ENCODE measurements at places on chromosomes 2 and 18. TPM values are rescaled to one million over a fixed set of nuclear protein-coding genes. Genes with fewer than 3 reads are reported as not detected.

Gene TUBA4B
- not detected for total RNA-seq

Gene ACYP2
- 0.96 TPM for total RNA-seq

Gene EFR3B
- total RNA-seq = 0.32 TPM

Gene AFF3
- 7.1 TPM for total RNA-seq

Gene MROH2A
- not detected for total RNA-seq

Gene DUSP11
- 24.6 TPM for total RNA-seq

DNA sequence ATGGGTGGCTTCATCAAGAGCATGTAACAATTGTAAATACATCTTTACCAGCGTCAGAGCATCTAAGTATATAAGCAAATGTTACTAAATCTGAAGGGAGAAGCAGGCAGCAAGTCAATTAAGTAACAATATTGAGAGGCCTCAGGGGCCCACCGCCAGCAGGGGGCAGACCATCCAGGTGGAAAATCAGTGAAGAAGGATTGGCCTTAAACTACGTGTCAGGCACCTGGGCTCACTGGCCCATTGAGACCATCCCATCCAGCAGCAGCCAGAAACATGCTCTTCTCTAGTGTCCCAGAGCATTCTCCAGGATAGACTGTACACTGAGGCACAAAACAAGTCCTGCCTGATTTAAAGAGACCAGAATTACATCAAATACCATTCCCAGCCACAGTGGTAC lies 96.2 kb upstream of the SNTG2 start:
- DNase-seq = no peak
- no peak overlapping the region for H3K4me3 ChIP-seq
- no peak overlapping the region for H3K27ac ChIP-seq
- no peaks in the 10 kb centered on the region for H3K36me3 ChIP-seq

- no peak overlapping the region for H3K27ac ChIP-seq
- no peak for DNase-seq
- H3K4me3 ChIP-seq = no peak overlapping the region
- no peaks in the 10 kb centered on the region for H3K4me1 ChIP-seq
Observed at GRCh38 chr2:67965246-67965645, 97.6 kb downstream of the C1D start.

DNA sequence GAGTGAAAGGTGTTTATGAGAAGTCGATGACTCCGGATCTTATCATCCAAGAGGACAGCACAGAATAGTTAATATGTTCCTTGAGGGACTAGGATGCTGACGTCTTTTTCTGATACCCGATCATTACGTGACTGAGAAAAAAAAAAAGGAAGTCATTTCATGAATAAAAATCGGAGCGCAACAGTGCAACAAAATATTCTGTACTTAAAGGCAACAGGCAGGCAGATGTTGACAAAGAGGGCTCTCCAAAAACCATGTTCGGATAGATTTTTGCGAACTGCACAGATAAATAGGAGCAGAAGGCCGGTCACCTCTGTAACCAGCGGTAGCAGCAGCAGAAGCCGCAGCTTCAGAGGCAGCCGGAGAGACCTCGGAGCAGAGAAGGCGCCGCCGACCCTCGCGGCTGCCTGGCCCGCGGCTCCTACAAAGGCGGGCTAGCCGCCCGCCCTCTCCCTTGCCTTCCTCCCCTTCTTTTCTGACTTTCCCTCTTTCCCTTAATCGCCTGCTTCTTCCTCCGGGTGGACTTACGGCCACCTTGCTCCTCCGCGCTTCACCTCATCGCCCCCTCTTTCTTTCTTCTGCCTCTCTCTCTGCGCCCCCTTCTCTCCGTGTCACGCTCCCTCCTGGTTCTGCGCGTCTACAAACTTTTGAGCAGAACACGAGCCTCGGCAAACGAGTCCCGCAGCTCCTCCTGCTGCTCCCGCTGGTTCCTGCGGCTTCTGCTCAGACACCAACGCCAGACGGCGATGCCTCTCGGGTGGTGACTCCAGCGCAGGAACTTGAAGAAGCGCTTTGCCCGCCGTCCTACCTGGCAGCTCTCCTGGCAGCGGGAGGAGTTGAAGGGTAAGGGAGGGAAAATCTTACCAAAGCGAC lies at the start of gene ADCYAP1:
ADCYAP1 (plus strand) TSS at position 654 of the 873 bp plus-strand sequence. CDS start 516 bp downstream, outside the sequence.
- no peak within 1 kb of the TSS for H3K4me3 ChIP-seq
- H3K4me1 ChIP-seq = peaks cover 32% of the 10 kb centered on the region
- H3K27ac ChIP-seq = no peak within 1 kb of the TSS
- H3K27me3 ChIP-seq = peaks cover 50% of the 10 kb centered on the region
- no peaks in the 10 kb centered on the region for H3K36me3 ChIP-seq

GRCh38 chr2:4597400-4597799 lies 894.0 kb downstream of the DCDC2C start:
- no peaks in the 10 kb centered on the region for H3K36me3 ChIP-seq
- H3K4me3 ChIP-seq = no peak overlapping the region
- DNase-seq = no peak
- no peaks in the 10 kb centered on the region for H3K27me3 ChIP-seq

- DNase-seq = no peak
- H3K36me3 ChIP-seq = no peaks in the 10 kb centered on the region
- H3K27ac ChIP-seq = no peak overlapping the region
- H3K4me1 ChIP-seq = no peaks in the 10 kb centered on the region
- H3K27me3 ChIP-seq = no peaks in the 10 kb centered on the region
Observed at GRCh38 chr18:4406856-4407255, 48.3 kb downstream of the DLGAP1 start.

GRCh38 chr18:63168287-63168686 lies 151.3 kb downstream of the BCL2 start:
- peaks cover 3% of the 10 kb centered on the region for H3K4me1 ChIP-seq
- H3K36me3 ChIP-seq = no peaks in the 10 kb centered on the region
- DNase-seq = no peak
- no peaks in the 10 kb centered on the region for H3K27me3 ChIP-seq
- no peak overlapping the region for H3K27ac ChIP-seq

DNA sequence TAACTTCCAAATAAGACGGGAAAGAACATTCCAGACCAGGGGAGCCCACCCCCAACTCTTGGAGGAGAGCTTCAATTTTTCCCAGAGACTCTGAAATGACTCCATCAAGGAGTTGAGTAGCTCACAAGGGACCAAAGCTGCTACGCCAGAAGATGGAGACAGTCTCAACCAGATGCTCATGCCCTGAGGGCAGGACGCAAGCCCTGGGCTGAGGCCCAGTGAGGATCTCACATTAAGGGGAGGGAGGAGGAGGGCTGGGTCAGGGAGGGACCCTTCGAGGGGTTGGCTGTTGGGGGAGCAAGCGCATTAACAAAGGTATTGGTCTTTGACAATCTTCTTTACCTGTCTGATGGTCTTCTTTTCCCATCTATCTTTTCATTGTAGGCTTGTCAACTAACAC lies 141.3 kb upstream of the SLC1A4 start:
- no peaks in the 10 kb centered on the region for H3K36me3 ChIP-seq
- no peak overlapping the region for H3K27ac ChIP-seq
- H3K27me3 ChIP-seq = no peaks in the 10 kb centered on the region
- no peaks in the 10 kb centered on the region for H3K4me1 ChIP-seq
- H3K4me3 ChIP-seq = no peak overlapping the region

DNA sequence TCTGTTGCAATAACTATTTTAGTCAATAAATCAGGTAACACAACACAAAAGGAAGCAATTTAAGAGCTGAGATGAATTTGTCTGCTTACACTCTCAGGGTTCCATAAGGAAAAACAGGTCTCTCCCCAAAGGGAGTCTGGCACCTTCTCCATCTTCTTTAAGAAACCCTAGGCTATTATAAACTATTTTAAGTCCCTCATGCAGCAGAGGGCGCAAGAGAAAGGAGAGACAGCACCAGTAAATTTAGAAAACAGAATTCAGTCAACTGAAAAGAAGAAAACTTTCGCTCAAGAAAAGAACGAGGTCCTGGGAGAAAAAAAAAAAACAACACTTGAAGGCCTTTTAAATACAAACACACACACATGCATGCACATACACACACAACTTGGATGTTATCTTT lies 19.1 kb downstream of the SULT1C4 start:
- DNase-seq = no peak
- no peaks in the 10 kb centered on the region for H3K27me3 ChIP-seq

GRCh38 chr18:8721094-8721669 lies 15.8 kb downstream of the MTCL1 start:
- no peak for DNase-seq
- H3K4me3 ChIP-seq = no peak overlapping the region
- H3K4me1 ChIP-seq = no peaks in the 10 kb centered on the region

GRCh38 chr2:111930409-111930808 lies 32.0 kb downstream of the MERTK start:
- H3K36me3 ChIP-seq = peaks cover 49% of the 10 kb centered on the region
- H3K27ac ChIP-seq = no peak overlapping the region
- H3K4me1 ChIP-seq = no peaks in the 10 kb centered on the region
- H3K4me3 ChIP-seq = no peak overlapping the region
- no peaks in the 10 kb centered on the region for H3K27me3 ChIP-seq

- no peak for DNase-seq
- no peaks in the 10 kb centered on the region for H3K27me3 ChIP-seq
- no peaks in the 10 kb centered on the region for H3K4me1 ChIP-seq
- no peak overlapping the region for H3K27ac ChIP-seq
- H3K4me3 ChIP-seq = no peak overlapping the region
Observed at GRCh38 chr18:48460929-48461583, 51.9 kb upstream of the ZBTB7C start.

DNA sequence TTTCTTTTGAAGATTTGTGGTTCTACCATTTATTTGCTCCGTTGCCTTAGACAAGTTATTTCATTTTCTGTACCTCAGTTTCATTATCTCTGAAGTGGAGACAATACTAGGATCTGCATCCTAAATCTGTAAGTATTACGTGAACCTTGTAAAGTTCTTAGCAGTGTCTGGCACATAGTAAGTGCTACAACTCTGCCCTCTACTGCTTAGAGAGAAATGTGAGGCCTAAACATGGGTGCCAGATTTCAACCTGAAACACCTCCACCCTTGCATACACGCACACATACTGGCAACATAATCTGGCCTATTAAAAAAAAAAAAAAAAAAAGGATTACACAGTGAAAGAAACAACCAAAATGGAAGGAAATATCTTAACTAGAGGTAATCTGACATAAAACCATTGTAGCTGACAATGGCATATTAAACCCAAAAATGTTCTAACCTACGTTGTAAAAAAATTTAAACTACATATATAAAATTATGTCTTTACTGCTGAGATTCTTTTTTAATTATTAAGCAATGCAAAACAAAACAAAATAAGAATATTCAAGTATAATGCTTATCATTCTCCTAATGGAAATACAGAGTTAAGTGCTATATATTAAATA lies 132.6 kb downstream of the MAP2 start:
- H3K27ac ChIP-seq = no peak overlapping the region
- no peaks in the 10 kb centered on the region for H3K4me1 ChIP-seq
- no peaks in the 10 kb centered on the region for H3K27me3 ChIP-seq
- H3K36me3 ChIP-seq = no peaks in the 10 kb centered on the region
- DNase-seq = no peak

DNA sequence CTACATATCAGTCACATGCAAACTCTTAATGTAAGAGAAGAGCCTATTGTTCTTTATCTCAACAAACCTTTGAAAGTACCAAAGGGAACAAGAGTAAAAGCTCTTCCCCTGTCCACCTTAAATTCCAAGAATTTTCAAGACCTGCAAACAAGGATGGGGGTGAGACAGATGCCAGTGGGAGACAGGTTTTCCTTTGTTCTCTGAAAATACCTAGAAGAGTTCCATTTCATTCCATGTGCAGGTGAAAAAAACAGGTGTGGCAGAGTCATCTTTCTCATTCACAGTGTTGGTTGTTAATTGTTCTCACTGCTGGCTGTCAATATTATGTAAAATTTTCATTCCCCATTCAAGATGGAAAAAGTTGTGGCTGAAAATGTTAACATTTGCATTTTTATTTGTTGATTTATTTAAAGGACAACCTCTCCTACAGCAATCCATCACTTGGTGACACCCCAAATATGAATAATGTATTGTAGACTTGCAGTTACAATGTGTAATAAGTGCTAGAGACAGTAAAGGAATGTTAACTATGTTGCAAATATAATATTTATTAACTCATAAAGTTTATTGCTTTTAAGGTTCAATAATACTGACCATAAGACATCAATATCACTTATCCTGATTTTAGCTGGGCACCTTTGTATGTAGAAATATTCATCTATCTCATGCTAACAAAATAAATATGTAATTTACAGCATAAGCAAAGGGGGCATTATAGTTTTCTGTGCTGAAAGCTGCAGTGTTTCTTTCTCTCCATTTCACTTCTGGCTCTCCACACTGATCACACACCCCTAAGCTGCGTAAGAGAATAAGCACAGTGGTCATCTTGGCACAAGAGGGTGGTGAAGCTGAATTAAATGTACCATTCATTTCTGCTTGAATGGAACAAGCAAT lies 347.0 kb downstream of the KIAA1328 start:
- H3K27ac ChIP-seq = no peak overlapping the region
- peaks cover 8% of the 10 kb centered on the region for H3K36me3 ChIP-seq
- no peaks in the 10 kb centered on the region for H3K27me3 ChIP-seq
- no peak overlapping the region for H3K4me3 ChIP-seq
- no peaks in the 10 kb centered on the region for H3K4me1 ChIP-seq
- DNase-seq = no peak

DNA sequence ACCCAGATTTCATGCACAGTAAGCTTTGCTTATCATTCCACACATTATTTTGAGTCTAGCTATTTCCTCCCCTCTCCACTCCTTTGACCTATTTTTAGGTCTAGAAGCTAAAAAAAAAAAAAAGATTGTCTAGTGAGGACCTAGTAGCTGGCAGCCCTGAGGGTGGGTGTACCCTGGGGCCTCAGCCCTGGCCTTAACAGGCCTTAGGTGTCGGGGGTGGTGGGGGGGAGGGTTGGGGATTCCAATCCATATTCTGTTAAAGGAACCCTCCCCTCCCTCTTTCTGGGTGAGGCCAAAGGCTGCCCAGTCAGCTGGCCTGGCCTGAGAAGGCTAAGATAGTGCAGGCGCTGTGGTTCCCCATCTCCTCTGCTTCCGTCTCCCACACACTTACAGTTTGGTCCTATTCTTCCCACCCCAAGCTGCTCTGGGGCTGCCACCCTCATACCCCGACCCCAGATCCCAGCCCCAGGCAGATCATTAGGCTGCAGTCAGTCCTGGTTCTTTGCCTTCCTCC lies 65.5 kb upstream of the HK2 start:
- H3K4me3 ChIP-seq = no peak overlapping the region
- no peaks in the 10 kb centered on the region for H3K27me3 ChIP-seq
- peak overlapping the region; percentile 88 for H3K27ac ChIP-seq
- no peaks in the 10 kb centered on the region for H3K36me3 ChIP-seq
- DNase-seq = no peak

GRCh38 chr18:48073211-48073930 lies 142.9 kb upstream of the SMAD2 start:
- DNase-seq = no peak
- peak overlapping the region; percentile 9 for H3K27ac ChIP-seq
- no peaks in the 10 kb centered on the region for H3K36me3 ChIP-seq
- H3K4me1 ChIP-seq = no peaks in the 10 kb centered on the region
- no peaks in the 10 kb centered on the region for H3K27me3 ChIP-seq
- H3K4me3 ChIP-seq = no peak overlapping the region

Measured in ascending aorta (tissue), 2 donors.